Small intestine (tissue), 16 donors: ENCODE measurements at places on chromosomes 5 and 9. TPM values are rescaled to one million over a fixed set of nuclear protein-coding genes. Genes with fewer than 3 reads are reported as not detected.

- DNase-seq: no peak
These were observed 28.8 kb upstream of the TRIM32 start for GRCh38 chr9:116658265-116658664.

FGD3 gene
- 26.1 TPM for polyA plus RNA-seq

GRCh38 chr5:138583984-138584637 lies 8.9 kb upstream of the HSPA9 start:
- DNase-seq: no peak

SPATA31E1 gene
- not detected for polyA plus RNA-seq

PCDHB7 gene
- 0.36 TPM for polyA plus RNA-seq
